Stimulated activated CD8-positive, alpha-beta memory T cell treated with anti-CD3 and anti-CD28 coated beads, Interleukin-2, amount 100 ng/mL, for 1 hour (primary cell): ENCODE measurements at places on chromosomes 3 and 15.

DNA sequence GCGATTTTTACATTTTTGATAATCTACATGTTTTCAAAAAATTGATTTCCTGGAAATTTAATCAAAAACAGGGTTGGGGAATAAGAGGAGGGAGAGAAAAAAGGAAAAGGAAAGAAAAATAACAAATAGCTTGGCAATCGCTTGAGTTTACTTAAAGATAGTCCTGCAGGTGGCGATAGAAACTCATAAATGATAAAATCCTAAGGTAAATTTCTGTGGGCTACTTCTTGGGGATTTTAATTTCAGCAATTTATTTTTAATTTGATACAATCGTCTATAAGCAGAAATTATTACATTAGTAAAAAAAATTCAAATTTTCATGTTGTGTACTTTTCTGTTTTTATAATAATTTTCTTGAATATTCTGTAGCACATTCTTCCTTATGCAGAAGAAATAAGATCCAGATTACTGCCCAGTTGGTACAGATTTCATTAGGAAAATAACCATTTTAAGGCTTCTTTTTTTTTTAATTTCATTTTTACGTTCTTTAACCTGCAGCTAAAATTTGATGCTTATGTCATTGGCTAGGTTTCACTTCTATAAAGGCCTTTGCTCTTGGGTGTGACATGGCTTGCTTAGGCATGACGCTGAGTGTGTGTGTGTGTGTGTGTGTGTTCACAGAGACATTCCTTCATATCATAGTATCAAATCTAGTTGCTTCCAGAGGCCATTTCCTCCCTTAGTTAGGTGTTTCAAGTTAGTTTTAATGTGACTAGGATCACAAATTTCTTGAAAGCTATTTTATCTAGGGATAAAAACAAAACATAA lies 181.8 kb downstream of the MCTP2 start:
- DNase-seq: no peak

- DNase-seq: no peak
Measured at GRCh38 chr3:170244576-170244975, 22.4 kb downstream of the PRKCI start.

- DNase-seq: no peak
Measured at GRCh38 chr15:79036323-79036722, 54.3 kb downstream of the RASGRF1 start.

DNA sequence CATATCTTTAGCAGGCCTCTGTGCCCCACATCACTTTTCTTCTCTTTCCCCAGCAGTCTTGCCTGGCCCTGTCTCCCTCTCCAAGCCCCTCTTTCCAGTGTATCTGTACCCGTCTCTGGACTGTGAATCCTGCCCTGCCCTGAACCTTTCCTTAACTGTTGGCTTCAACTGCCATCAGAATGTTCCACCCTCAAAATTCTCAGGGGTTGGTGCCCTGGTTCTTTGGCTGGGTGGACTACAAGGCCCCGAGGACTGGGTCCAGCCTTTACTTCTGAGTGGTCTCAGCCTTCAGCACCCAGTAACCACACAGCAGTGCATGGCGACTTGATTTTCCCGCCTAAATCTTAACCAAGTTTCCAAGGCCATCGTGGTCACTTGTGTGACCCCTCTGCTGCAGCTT lies 333.5 kb upstream of the RGMA start:
- no peak for DNase-seq

DNA sequence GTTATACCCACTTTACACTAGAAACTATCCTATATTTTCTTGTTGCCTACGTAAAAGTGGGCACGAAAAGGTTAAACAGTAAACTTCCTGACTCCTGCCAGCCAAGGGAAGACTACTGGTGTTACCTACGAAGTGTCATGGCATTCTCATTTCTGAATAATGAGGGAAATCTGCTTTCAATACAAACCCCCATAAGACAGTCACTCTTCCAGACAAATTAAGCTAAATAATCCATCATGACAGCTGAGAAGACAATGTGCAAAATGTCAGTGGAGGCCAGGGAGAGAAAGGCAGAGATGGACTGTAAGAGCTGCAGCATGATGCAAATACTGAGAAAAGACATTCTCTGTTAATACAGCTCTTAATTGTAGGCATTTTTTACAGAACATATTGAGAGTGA lies 136.5 kb downstream of the SERPINI1 start:
- DNase-seq: no peak

DNA sequence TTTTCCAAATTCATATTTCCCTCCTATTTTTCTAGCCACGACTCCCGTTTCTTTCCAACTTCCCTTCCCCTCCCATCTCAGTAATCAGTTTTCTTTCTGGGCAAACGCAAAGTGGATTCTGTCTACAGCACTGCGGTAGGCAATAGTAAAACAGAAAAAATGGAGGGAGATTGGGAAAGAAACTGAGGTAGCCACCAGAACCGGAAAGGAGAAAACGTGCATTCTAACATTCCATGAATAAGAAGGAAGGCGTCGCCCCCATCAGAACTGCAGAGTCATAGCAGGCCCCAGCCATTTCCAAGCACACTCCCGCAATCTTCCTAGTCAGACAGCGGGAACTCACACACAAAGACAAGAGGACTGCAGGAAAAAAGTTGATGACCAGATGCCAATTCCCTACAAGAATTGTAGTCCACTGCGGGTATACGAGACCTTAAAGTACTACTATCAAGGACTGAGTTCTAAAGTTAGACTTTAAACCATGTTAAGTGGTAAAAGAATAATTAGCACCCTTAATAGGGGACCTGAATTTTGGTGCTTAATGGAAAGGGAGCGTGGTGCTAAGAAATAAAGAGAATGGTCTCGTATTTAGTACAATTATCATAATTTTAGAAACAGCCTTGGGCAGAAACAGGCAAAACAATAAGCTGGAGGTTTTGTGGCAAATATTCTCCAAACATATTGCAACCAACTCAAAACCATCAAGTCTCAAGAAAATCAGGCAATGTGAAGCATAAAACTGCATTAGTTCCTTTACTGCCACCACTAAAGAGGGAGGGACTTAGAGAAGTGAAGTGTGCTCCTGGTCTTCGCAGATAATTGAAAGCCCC lies 1.4 kb downstream of the PFN2 start:
- DNase-seq: no peak

DNA sequence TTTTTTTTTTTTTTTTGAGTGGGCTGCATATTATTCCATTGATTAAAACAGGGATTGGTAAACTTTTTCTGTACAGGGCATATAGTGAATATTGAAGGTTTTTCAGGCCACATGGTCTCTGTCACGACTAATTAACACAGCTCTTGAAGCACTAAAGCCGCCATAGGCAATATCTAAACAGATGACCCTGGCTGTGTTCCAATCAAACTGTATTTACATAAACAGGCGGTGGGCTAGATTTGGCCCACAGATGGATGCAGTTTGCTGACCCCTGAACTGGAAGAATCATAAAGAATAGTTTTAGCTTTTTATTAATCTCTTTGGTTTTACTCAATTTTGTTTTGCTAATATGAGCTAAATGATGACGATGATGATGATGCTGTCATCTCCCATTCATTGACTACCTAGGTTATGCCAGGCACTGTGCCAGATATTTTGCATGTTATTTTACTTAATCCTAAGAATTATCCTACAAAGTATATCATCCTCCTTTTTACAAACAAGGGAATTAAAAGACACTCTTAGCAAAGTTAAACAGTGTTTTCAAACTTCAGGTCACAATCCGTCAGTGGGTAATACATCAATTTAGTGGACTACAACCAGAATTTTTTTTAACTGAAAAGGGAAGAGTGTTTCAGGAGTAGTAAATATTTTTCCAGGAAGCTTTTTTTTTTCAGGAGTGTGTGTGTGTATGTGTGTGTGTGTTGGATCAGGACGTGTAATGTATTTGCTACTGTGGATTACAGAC lies 54.3 kb downstream of the LMCD1 start:
- no peak for DNase-seq

DNA sequence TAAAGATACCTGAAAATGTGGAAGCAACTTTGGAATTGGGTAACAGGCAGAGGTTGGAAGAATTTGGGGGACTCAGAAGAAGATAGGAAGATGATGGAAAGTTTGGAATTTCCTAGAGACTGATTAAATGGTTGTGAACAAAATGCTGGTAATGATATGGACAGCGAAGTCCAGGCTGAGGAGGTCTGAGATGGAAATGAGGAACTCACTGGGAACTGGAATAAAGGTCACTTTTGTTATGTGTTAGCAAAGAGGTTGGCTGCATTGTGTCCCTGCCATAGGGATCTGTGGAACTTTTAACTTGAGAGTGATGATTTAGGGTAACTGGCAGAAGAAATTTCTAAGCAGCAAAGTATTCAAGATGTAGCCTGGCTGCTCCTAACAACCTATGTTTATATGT lies 13.0 kb downstream of the MITF start:
- DNase-seq: no peak

DNA sequence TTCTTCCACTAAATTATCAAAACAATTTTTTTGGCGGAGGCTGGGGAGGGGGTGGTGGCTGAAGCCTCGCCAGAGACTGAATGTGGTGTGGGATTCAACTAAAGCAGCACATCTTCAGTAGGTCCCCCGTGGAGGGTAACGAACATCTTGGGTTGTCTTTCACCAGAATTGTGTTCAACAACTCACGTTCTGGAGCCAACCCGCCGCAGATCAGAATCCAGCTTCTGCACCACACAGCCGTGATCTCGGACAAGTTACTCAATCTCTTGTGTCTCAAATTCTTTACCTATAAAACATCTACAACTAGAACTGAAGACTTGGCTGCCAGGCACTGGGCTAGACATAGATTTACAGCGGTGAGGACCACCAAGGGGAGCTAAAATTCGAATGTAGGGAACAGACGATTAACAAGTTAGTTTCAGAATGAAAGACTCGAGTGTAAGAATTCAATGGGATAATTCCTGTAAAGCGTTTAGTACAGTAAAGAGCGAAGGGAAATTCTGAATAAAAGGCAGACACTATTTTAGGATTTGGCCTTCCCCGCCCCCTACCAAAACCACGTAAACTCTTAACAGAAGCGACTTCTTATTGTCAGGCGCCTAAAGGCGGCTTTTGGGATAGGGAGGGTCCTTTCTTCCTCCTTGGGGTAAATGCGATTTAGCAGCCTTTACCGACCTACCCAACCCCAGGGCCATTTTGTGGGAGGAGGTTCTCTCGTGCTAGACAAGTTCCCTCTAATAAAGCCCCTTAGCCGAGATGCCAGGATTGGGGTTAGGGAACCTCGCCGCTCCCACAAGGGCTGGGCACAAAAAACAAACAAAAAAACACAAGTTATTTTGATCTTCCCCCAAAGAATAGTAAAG lies 697 bp upstream of the RAB5A start:
- no peak for DNase-seq

- no peak for DNase-seq
Measured at GRCh38 chr15:73782344-73782959, 29.3 kb upstream of the INSYN1 start.

DNA sequence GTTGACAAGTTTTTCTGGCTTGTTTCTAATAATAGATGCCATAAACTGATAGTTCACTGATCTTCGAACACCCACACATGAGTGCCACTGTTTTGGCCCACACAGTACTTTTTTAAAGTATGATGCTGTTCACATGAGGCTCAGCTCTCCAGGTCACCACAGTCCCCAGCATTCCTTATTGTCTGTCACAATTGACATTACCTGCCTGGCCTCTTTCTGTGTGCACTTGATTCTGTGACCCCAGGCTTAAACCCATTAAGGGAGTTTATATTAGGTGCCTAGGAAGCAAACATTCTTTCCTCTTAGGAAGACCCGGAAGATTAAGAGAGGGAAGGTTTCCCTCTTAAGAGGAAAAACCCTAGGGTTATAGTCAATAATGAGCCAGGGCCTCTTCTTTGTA lies 24.2 kb upstream of the LRRFIP2 start:
- no peak for DNase-seq

DNA sequence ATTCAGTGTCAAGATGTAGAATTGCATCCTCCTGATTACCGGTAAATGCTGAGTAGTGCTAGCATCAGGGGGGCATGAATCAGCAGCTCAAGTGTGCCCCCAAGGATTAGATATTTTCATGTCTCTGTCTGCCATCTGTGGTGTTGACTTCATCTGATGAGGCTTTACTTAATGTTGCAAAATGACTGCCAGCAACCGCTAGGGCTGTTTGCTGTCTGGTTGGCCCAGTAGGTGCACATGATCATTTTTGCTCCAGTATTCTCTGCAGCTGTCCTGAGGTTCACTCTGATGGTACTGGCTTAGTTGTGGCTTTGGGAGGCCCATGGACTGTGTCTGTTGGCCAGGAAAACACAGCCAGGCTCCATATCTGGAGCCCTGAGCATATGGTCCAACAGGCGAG lies 316.4 kb downstream of the SOX2 start:
- DNase-seq: no peak

DNA sequence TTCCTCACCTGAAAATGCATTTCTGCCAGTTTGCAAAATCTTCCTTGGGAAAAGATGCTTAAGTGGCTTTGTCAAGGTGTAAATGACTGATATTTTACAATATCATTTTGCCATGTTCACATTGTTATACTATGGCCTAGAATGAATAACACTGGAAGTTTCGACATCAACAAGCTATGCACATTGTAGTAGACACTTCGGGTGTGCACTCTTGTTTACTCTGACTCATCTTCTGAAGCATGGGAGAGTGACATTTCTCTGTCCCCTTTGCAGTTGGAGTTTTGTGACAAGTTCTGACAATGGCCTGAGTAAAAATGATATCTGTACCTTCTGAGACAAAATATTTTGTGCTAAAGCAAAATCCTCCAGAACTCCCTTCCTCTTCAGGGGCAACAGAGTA lies 567.0 kb upstream of the RGMA start:
- no peak for DNase-seq

GRCh38 chr15:82699726-82700125 lies 9.9 kb downstream of the AP3B2 start:
- no peak for DNase-seq

DNA sequence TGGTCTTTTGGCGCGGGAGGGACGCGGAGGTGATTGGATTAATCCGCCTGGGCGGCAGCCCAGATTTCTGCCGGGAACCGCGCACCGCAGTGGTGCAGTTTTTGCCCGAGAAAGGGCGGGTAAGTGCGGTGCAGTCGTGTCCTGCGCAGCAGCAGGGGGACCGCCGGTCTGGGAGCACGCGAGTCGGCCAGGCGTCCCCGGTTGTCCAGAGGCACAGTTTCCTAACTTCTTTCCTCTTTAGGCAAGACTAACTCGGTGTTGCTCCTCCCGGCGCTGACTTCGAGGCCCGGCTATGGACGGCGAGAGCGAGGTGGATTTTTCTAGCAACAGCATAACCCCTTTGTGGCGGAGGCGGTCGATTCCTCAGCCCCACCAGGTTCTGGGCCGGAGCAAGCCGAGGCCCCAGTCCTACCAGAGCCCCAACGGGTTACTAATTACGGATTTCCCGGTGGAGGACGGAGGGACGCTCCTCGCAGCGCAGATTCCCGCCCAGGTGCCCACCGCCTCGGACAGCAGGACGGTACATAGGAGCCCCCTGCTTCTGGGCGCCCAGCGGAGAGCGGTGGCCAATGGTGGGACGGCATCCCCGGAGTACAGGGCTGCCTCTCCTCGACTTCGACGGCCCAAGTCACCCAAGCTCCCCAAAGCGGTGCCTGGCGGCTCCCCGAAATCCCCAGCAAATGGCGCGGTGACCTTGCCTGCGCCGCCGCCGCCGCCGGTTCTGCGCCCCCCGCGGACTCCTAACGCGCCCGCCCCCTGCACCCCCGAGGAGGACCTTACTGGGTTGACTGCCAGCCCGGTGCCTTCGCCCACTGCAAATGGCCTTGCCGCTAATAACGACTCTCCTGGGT lies 736 bp downstream of the ARHGEF26 start:
- DNase-seq: no peak
